ENCODE measurements at places on chromosomes 16 and 17.
A peak's percentile ranks its signal among the peaks of the same experiment; 100 is the strongest.

GRCh38 chr16:56781528-56781961, 51.6 kb downstream of the NUP93 start:
- no peak for DNase-seq

DNA sequence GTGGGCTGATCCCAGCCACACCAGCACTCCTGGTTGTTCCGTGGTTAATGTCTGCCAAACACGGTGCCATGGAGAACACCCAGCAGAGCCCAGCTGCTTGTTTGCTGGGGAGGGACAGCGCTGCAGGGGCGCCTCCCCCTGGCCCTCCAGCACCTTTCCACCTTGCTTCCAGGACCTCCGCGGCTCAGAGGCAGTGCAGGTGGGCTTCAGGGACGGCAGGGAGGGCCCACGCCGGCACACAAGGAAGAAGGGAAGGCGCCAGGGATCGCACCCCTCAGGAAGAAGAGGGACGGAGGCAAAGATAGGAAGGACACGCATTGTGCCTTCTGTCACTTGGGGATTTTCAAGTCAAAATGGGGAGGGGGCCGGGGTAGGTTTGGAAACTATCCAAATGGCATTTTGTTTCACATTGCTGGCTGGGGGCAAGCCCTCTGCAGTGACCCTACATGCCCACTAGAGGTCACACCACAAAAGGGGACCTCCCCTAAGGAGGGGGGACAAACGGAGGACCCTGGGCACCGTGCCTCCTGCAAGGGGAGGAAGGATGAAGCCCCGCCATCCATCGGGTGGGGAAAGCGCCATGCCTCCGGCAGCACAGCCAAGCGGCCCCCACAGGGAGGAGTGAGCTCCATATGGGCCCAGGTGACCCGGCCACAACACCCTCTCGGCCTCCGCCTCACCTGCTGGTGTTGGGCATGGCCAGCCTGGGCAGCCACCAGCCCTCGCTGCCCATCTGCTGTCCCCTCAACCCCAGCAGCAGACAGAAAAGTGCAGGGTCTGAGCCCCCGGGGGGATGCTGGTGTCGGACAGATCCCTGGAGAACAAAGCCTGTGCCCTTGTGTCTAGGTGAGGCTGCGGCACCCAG, 7.5 kb upstream of the C16orf95 start:
- DNase-seq, result peak; percentile 44

DNA sequence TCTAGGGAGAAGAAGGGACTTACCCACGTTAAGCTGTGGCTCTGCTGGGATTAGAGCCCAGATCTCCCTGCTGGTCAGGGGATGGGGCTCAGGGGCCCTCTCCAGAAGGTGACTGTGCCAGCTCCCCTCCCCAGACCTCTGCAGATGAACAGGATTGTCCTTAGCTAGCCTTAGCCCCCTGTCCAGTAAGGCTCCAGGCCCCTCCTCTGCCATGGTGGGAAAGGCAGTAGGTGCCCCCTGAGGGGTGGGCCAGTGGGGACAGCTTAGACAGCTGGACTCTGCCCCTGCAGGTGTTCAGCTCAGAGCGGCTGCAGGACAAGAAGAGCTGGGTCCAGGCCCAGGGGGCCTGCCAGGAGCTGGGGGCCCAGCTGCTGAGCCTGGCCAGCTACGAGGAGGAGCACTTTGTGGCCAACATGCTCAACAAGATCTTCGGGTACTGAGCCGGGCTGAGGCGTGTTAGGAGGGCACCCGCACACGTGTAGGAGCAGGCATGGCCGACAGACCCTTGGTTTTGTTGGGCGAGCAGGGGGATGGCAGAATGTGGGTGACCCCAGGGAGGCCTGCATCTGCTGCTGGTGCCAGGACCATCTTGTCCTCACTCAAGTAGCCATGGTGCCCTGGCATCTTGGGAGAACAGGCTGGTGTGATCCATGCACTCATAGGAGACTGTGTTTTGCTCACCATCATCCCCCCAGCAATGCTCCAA, 50.9 kb downstream of the MRC2 start:
- DNase-seq, result no peak

DNA sequence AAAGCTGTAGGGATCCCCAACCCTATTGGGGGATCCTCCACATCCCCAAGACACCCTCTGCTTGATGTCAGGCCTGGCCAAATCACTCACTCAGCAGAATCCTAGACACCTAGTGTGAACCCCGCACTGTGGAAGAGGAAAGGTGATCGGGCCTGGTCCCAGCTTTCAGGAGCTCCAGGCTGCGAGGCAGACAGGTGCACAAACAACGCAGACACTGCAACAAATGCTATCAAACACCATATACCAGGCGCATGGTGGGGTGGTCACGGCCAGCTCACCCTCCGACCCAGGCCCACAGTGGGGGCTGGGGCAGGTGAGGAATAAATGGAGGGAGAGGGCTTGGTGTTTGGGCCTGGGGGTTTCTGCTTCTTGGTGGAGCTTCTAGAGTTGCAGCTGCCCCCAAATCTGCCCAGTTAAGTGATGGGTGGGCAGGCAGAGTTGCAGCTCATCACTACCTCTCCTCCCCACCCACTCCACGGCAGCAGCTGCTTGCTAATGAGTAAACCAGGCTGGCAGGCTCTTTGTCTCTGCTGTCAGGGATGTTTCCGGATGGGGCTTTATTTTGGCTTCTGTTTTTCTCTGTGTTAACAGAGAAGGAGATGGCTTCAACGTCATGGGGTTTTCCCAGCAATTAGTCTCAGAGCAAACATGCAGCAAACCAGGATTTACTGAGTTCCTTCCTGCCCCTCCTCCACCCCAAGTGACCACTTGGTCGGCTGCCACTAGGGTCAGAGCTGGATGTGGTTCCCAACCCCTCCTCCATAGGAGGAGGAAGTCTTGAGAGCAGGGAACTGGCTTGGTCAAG, 46.6 kb downstream of the PECAM1 start:
- peak; percentile 50 for DNase-seq

GRCh38 chr17:79761894-79762589, 15.9 kb upstream of the CBX2 start:
- DNase-seq, result no peak

- DNase-seq, result no peak
These were observed 5.0 kb downstream of the RPRML start for GRCh38 chr17:46974086-46974485.

DNA sequence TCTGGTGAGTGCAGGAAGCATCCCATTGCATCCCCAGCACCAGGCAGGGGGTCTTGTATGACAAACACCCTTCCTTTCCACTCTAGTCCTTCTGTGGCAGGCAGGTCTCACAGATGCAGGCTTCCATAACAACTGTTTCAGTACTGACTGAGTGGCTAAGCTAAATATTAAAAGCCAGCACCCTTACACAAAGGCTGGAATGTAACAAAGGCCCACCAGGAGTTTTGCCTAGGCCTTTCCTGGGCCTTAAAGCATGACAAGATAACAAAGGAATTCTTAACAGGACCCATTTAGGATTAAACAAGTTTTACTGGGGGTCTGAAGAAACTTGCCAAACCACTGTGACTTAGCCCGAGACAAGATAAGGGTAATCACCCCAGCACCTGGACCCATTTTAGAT, 228.9 kb upstream of the RPL38 start:
- no peak for DNase-seq

GRCh38 chr17:6374761-6375312, 60.1 kb downstream of the AIPL1 start:
- no peak for DNase-seq

DNA sequence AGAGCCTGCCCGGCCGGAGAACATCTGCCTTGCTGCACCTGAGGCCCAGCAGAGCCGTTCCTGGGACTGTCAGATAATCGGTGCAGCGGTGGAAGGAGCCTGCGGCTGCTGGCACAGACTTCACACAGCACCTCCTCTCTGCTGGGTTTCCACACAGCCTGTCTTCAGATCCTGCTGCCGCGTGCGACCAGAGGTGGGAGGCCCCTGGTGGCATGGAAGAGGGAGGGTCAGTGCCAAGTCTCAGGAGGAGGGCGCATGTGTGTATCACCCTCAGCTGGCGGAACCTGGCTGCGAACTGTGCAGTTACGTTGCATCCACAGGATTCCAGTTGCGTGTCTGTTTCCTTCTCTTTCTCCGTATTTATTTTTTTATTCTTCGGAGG, 3.3 kb downstream of the CDK5R1 start:
- peak; percentile 15 for DNase-seq

GRCh38 chr16:19710991-19711545, 7.0 kb downstream of the KNOP1 start:
- DNase-seq, result no peak

DNA sequence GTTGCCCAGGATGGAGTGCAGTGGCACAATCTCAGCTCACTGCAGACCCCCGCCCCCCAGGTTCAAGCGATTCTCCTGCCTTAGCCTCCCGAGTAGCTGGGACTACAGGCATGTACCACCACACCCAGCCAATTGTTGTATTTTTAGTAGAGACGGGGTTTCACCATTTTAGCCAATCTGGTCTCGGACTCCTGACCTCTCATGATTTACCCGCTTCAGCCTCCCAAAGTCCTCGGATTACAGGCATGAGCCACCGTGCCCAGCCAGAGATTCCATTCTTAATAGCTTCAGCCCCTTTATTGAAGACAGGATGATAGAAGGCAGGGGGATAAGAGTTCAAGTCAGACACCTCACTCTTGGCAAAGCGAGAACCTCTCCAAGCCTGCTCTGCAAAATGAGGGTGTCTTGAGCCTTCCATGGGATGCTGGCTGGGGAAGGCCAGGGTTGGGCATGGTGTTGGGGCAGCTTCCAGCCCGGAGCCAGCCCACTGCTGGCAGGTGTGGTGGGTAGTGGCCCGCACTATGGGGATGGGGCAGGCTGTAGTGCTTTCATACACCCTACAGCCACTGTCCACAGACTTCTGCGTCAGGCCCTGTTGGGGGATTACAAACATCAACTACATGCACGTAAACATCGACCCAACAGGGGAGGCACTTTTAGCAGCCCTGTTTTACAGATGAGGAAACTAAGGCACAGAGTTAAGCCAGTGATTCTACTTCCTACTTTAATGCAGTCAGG, 3.5 kb downstream of the CARHSP1 start:
- DNase-seq, result no peak

DNA sequence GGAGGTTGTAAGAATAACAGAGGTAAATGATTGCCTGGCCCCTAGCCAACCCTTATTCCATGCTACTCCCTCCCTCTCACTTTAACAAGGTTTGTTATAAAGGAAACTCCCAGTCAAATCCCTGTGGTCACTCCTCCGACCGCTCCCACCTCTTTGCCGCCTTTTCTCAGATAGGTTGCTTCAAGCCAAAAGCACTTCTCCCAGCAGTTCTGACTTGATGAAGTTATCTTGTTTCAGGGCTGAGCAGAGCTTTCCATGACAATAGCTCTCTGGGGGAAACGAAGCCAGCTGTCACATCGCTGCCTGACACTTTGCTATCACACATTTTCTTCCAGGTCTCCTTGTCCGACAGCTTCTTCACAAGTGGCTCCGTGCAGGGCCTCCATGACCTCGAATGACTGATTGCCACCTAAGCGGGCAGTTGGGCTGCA, 278.6 kb downstream of the HAPSTR1 start:
- DNase-seq, result no peak

GRCh38 chr16:12060751-12061150, 84.2 kb downstream of the SNX29 start:
- DNase-seq, result no peak

DNA sequence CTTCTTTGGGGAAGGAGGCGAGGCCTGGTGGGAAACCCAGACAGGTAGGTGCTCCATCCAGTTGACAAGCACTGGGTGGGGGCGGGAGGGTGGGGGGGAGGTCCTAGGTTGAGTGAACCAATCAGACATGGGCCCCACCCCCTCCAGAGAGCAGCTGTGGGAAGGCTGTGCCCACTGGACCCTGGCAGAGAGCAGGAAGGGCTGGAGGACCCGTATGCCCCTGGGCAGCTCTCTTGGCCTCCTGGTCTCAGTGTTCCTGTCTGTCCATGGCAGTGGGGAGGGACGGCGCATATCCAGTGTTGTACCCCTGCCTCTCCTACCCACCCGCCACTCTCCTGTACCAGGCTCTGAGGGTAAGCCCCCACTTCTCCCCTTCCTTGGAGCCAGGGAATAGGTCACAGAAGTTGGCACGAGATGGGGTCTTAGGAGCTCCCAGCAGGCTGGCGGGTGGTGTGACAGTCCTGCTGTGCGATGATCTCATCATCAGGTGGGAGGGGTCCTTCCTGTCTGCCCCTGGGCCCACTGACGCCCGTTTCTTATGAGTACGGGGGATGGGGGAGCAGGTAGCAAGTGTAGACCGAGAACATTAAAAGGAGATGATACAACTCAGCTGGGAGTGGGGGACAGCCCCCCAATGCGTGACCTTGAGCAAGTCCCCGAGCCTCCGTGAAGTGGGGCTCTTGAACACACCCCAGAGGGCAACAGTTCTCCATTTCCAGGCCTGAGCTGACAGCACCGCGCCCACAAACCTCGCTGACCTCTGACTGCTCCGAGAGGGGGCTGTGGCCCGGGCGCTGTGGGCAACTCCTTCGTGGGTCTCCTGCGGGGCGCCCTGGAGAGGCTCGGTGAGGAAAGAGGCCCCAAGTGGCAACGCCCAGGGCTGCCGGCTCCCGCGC, 1.2 kb upstream of the ZFPM1 start:
- no peak for DNase-seq

- no peak for DNase-seq
These were observed 6.2 kb upstream of the SPATA2L start for GRCh38 chr16:89707695-89708094.

GRCh38 chr17:42691021-42691545, 8.8 kb downstream of the CNTNAP1 start:
- DNase-seq, result no peak

- no peak for DNase-seq
These were observed 3.4 kb upstream of the NTN3 start for GRCh38 chr16:2467528-2468232.

DNA sequence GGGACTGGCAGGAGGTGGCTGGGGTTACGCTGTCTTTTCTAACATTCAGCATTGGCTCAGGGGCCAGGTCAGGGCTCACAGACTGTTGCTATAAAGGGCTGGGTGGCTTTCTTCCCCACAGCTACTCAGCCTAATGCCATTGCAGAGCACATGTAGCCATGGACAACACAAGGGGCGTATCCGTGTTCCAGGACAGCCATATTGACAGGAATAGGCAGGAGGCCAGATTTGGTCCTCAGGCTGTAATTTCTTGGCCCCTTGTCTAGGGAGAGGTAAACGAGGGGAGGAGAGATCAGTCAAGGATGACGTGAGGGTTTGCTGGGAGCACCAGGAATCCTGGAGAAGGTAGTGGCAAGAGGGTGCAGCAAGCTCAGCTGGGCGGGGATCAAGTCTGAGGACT, 21.2 kb upstream of the MYO15B start:
- DNase-seq, result no peak

- no peak for DNase-seq
These were observed 75.5 kb downstream of the CMIP start for GRCh38 chr16:81520151-81520470.

- DNase-seq, result no peak
These were observed 21.4 kb upstream of the JPH3 start for GRCh38 chr16:87580855-87581261.

GRCh38 chr17:67400193-67400592, 23.1 kb downstream of the PITPNC1 start:
- peak; percentile 55 for DNase-seq

DNA sequence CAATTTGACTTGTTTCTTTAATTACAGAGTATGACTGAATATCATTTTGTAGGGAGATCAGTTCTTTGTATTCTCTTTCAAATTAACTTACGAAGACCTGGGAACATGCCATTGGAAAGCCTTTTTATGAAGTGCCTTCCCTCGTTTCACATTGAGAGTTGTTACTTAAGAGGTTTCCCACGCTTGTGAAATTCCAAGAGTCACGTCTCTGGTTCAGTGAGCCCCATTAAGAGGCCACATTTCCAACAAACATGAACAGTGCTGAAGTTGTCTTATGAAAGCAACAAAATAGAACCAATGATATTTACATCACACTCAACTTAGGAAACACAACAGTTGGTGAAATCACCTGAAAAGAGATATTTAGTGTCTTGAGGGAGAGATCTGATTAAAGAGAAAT, 334.1 kb downstream of the TOX3 start:
- DNase-seq, result no peak

GRCh38 chr16:84498859-84499620, 5.4 kb downstream of the MEAK7 start:
- no peak for DNase-seq

All from CD4-positive, alpha-beta T cell treated with Interleukin-4 for 4 hours (primary cell).